T-cell (primary cell): ENCODE measurements at places on chromosomes 5 and 9.

GRCh38 chr5:91212714-91213092, 170.4 kb downstream of the ARRDC3 start:
- no peaks in the 10 kb centered on the region for H3K4me1 ChIP-seq
- H3K4me3 ChIP-seq, result no peak overlapping the region
- H3K36me3 ChIP-seq, result no peaks in the 10 kb centered on the region
- DNase-seq, result no peak

DNA sequence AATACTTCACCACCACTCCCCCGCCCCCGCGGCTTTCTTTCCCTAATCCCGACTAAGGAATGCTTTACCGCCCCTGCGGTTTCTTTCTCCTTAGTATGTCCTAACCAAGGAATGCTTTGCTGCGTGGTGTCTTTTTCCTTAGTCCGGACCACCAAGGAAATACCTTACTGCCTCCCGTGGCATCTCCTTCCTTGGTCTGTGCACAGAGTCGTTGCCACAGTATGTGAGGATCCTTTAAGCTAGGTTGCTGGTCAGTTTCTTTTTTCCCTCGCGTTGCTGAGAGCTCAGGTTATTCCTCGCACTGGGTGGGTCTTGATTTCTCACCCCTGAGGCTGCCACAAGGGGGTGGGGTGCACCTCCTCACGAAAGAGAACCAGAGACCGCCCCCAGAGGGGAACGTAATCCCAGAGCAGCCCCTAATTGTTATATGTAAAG, 309.4 kb downstream of the NR3C1 start:
- peaks cover 7% of the 10 kb centered on the region for H3K4me1 ChIP-seq
- H3K27me3 ChIP-seq, result no peaks in the 10 kb centered on the region
- no peak for DNase-seq
- no peak overlapping the region for H3K4me3 ChIP-seq
- H3K27ac ChIP-seq, result no peak overlapping the region

DNA sequence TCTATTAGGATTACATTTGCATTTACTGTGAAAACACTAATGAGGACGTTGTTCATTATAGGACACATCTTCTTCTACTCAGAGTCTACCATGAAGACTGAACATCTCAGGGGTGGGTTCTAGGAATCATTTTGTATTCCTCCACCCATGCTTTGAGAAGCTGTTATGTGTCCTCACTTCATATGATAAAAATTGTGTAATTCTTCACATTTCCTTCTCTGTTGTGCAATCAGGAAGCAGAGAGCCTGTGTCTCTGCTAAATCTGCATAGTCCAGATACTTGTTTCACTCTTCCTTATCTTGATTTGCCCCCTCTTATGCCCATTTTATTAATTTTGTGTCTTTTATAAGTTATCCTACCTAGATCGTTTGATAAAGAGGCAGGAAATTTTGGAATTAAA, 97.8 kb upstream of the IQGAP2 start:
- H3K4me3 ChIP-seq, result no peak overlapping the region
- H3K4me1 ChIP-seq, result peaks cover 9% of the 10 kb centered on the region
- no peaks in the 10 kb centered on the region for H3K36me3 ChIP-seq
- no peaks in the 10 kb centered on the region for H3K27me3 ChIP-seq
- no peak for DNase-seq

GRCh38 chr5:9437741-9438240, 108.1 kb downstream of the SEMA5A start:
- H3K4me1 ChIP-seq, result no peaks in the 10 kb centered on the region
- no peak for DNase-seq
- no peak overlapping the region for H3K4me3 ChIP-seq
- no peaks in the 10 kb centered on the region for H3K27me3 ChIP-seq
- H3K36me3 ChIP-seq, result no peaks in the 10 kb centered on the region

DNA sequence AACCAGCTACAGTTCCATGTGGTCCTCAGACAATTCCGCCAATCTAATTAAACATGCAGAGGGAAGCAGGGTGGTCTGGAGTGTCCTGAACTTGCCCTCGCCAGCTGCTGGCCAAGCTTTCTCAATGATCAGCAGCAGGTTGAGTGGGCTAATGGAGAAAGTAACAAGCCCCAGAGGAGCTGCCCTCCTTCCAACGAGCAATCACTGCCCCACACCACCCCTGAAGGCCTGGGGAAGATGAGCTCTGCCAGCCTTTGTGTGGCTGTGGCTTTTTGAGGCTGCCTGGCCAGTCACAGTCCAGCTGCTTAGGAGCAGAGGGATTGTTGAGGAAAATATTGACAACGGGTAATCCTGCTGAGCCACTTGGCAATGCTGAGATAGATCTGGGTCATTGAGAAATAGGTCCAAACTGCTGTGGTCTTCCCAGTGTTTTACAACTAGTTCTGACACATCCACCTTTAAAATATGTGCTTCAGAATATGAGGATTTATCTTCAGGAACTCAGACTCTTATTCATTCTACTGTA, 107.3 kb downstream of the CD180 start:
- peaks cover 4% of the 10 kb centered on the region for H3K36me3 ChIP-seq
- H3K4me3 ChIP-seq, result no peak overlapping the region
- no peaks in the 10 kb centered on the region for H3K4me1 ChIP-seq
